ENCODE measurements at places on chromosomes 2 and 18.

DNA sequence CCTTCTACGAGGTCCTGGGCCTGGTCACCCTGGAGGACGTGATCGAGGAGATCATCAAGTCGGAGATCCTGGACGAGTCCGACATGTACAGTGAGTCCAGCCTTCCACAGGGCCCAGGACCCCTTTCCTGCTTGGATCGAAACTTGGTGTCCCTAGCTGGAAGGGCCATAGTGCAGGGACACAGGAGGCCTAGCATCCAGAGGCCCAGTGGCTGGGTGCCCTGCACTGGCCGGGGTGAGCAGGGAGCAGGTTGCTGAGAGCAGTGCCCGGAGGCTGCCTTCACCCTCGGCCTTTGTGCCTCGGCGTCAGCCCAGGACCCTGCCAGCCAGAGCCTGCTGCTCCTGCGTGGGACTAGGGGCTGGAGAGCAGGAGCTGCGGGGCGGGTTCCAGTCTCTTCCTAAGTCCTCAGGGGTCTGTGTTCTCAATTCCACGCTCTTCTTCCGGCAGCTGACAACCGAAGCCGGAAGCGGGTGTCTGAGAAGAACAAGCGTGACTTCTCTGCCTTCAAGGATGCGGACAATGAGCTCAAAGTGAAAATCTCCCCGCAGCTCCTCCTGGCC lies 18.9 kb upstream of the CNNM3 start:
- no peak for DNase-seq

DNA sequence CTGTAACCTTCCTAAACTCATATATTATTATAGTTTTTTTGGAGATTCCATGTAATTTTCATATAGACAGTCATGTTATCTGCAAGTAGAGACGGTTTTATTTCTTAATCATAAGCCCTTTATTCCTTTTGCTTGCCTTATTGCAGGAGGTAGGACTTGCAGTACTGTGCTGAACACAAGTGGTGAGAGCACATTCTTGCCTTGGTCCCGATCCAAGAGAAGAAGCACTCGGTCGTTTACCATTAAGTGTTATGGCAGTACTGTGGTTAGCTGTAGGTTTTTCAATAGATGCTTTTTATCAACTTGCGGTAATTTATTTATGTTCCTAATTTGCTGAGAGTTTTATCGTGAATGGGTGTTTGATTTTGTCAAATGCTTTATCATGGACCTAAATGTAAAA lies 305.7 kb downstream of the DYSF start:
- DNase-seq: no peak

DNA sequence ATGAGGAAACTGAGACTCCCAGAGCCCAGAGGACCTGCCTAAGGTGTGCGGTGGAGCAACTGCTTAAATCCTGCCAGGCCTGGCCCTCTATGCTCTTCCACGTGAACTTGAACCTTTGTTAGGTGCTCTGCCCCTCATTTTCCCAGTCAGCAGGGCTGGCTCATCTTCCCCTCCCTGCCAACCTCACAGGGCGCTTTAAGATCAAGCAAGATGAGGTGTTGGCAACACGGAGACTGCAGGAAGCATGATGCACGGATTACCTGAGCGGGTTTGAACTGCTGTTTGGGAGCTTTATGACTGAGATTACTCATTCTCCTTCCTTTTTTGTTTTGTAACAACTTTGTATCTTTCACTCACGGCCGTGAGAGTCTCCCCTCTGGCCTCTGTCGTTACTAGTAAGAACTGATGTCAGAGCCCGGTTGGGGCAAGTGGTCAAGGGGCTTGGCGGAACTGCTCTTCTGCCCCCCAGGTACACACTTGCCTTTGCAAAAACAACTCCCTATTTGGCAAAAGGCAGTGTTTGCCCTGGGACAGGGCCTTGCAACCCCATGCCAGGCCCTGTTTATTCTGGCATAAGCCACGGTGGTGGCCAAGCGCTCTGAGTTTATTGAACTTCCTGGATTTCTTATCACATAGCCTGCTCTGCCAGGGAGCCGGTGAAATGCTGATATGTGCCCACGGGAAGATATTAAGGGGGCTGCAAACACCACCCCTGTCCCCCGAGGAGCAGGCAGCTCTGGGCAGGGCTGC lies 127.8 kb downstream of the INHBB start:
- DNase-seq: no peak

DNA sequence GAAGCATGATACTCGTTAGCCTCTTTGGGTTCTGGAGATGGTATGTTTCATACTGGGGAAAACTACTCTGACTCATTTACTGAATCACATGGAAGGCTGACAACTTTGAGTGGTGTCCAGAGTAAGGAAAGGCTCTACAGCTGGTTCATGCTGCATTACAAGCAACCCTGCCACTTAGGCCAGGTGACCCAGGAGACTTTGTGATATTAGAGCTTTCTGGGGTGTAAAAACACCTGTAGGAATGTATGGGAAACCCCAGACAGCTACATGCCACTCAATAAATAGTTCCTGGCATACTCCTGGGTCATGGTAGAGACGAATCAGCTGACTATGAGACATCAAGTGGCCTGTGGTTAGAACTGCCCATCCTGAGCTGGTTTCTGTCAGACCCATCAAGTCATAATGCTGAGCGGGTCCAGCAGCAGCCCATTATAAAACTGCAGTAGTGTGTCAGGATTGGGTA lies 21.3 kb upstream of the TCF7L1 start:
- DNase-seq: no peak

DNA sequence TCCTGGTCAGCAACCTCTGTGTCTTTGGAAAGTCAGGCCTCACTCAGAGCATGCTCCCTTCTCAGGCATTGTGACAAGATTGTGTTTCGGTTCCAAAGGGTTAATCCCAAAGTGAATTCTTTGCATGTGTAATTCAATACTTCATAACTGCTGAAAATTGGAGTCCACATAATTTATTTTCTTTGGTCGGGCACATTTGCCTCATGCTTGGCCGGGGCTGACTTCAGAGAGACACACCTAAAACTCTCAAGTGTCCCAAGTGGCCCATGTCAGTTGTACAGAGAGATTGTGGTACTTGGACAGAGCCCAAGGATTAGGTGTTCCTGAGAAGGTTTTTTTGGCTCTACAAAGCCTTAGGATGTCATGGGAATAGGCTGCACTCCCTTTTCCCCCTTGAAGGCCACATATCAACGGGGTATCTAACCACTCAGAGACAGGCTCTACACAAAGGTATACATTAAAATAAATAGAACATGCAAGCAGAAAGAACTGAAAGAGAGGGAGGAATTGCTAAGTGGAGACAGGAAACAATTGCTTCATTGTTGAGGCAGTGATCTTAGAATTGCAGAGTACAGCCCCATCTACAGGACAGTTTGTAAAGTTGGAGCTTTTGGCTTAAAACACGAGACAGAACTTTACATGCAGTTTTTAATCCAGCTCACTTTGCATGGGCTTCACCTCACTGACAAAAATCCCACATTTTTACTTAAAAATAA lies 1232.3 kb upstream of the ZEB2 start:
- DNase-seq: no peak

DNA sequence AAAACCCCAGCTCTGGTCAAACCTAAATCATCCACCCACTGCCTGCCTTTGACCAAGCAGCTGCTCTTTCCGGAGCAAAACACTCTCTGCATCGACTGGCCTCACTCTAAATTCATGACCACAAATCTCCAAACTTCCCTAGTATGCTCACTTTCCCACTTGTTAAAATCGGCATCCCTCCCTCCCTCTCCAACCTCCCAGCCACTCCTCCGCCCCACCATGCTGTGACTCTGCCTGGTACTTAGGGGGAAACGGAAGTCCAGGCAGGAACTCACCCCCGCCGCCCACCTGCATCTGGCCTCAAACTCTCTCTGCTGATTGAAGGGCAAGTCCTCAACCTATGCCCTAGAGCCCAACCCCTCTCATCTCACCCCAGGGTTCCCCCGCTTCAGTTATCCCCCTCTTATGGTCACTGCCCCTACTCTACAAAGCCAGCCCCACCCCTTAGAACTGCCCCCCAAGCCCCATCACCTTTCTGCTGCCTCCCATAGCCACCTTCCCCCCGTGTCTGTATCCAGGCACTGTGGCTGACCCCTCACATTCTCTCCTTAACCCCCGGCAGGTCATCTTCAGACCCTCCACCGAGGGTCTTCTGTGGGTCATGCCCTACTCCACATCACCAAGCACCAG lies 3.8 kb upstream of the ADRA2B start:
- no peak for DNase-seq

DNA sequence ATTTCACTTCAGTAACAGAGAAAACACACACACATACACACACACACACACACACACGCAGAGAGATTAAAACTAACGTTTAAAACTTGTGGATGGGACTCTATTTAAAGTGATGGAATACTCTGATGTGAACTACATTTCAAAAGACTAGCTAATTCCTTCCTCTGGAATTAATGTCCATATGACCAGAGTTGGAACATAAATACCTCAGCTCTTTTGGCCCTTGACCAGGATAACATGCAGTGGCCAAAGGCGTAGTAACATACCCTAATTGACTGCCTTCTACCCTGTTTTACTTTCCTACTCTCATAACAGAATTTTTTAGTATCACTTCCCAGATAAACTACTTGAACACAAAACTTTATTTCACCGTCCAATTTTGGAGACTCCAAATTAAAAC lies 671.3 kb upstream of the CHAC2 start:
- DNase-seq: no peak

DNA sequence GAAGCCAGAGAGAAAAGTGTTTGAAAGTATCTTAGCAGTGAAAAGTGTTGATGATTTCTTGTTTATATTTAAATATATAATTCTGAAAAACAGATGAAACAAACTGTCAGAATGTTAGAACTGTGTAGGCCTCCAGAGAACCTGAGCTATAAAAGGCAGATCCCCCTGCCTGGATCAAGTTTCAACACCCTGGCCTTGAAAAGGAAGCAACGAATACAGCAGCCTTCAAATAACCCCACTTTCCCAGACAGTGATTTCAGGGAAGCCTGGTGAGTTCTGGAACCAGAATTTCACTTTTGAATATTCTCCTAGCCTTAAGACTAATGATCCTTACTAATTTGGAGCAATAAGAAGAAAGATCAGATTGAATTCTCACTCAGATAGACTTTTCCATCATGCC lies 13.3 kb upstream of the TRIM43 start:
- no peak for DNase-seq
